Mesothelial cell of epicardium (in vitro differentiated cells): ENCODE measurements at places on chromosomes 6 and 20.

DNA sequence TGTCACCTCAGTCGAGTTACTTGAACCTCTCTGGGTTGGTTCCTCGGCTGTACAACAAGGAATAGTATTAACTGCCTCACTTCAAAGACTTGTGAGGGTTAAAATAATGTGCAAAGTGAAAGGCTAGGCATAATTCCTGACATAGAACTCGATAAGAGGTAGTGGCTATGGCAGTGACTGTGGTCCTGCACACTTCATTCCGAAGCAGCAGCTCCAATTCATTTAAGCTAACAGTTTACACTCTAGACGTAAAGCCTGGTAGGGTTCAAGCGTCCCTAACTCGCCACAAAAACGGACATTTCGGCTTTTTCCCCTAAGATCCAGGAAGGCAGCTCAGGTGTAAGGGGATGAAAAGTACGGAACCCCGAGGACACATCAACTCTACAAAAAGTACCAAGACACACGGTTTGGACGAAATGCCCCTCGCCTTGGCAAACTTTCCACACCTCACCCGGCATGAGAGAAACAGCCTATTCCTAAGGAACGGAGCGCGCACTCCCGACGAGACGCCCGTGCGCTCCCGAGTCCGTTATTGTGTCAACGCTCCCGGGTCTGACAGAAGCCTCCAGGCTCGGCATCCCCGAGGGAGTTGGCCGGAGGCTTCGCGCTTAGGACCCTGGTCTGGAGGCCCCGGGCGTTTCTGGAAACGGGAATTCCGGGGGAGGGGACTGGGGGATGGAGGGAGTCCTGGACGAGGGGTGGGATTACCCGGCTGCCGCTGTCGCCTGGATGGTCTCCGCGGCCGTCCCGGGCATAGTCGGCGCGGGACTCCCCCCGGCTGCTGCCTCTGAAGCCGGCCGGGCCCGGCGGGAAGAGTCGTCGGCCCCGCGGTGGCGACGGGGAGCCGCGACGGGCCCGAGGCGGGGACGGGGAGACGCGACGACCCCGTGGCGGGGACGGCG is 937 bp downstream of the ZNF318 start:
- DNase-seq: peak; percentile 64

GRCh38 chr6:170489836-170490235 is 63.3 kb downstream of the PSMB1 start:
- DNase-seq: no peak

DNA sequence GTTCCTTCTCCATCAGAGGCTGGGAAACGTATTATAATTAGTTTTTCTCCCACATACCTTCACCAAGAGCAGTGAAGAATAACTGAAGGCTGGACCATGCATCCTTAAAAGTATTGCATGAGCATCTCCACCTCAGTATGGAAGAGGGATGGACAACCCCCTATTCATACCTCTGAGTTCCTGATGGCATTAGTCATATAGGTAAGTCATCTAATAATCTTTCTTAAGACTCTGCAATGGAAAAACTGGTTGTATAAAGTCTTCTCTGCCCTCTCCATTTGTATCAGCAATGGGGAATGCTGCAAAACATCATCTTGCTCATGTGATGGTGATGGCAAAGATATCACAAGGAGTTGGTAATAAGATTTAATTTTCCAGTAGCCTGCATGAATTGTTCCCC is 24.5 kb downstream of the PGM3 start:
- DNase-seq: no peak

DNA sequence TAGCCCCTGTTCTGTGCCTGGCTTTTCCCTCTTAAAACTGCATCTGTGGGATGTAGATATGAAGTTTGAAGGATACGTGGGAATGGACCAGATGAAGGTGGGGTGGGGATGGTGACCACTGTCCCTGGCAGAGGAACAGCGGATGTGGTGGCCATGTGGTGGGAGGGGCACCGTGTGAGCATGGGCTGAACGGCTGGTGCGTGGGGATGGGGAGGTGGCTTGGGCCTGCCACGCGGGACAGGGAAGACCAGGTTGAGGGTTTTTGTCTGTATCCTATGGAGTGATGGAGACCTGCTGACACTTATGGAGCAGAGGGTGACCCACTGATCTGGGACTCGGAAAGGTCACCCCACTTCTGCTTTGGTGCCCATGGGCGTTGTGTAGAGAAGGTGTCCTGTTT is 19.2 kb downstream of the PHACTR3 start:
- DNase-seq: no peak

GRCh38 chr20:61620174-61620573 is 368.1 kb downstream of the CDH4 start:
- DNase-seq: no peak

DNA sequence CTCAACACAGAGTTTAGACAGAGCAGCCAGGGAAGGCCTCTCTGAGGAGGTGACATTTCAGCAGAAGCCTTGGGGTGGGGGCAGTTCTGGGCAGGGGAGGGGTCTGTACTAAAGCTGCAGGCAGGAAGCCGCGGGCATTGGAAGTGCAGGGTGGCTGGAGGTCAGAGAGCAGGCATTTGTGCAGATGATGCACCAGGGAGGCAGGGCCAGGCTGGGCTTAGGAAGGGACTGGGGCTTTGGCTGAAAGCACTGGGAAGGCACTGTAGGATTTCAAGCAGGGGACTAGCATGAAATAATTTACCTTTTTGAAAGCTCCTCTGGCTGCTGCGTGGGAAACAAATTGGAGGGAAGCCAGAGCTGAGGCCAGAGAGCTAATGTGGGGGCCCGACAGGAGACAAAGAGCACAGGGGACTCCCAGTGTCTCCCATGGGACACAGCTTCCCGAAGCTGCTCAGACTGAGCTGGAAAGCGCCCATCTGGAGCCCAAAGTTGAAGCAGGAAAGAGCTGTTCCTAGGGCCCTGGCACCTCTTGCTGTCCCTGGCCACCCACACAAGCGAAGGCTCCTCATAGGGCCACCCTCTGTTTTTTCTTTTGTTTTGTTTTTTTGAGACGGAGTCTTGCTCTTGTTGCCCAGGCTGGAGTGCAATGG is 19.3 kb downstream of the ADA start:
- DNase-seq: no peak

DNA sequence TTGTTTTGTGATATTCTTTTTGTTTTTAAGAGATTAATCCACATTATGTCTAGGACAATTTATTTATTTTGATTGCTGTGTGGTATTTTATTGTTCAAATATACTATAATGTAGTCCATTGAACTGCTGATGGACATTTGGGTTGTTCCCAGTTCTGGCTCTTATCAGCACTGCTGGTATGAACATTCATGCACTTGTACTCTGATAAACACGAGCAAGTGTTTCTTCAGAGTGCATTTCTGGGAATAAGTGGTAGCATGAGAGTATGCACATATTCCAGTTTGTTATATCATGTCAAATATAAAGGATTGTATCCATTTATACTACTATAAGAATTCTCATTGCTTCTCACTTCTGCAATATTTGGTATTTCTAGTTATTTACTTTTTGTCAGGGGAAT is 7.1 kb downstream of the CALHM6 start:
- DNase-seq: no peak

GRCh38 chr6:140264431-140264830 is 890.0 kb upstream of the CITED2 start:
- no peak for DNase-seq

- DNase-seq: no peak
Observed at GRCh38 chr6:128244751-128245405, 275.5 kb downstream of the PTPRK start.

DNA sequence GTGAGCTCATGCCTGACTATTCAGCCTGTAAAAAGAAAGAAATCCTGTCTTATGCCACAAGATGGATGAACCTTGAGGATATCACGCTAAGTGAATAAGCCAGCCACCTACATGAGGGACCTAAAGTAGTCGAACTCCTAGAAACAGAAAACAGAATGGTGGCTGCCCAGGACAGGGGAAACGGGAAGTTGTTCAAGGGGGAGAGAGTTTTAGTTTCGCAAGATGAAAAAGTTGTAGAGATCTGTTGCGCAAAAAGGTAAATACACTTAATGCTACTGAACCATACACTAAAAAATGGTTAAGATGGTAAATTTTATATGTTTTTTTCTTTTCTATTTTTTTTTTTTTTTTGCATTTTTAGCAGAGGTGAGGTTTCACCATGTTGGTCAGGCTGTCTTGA is 74.1 kb upstream of the RALY start:
- no peak for DNase-seq

- DNase-seq: no peak
Observed at GRCh38 chr6:134308800-134309199, 9.1 kb downstream of the SGK1 start.

GRCh38 chr6:31534521-31535040 is 5.8 kb downstream of the MCCD1 start:
- DNase-seq: no peak

- DNase-seq: no peak
Observed at GRCh38 chr6:4071330-4071729, 7.6 kb downstream of the FAM217A start.

DNA sequence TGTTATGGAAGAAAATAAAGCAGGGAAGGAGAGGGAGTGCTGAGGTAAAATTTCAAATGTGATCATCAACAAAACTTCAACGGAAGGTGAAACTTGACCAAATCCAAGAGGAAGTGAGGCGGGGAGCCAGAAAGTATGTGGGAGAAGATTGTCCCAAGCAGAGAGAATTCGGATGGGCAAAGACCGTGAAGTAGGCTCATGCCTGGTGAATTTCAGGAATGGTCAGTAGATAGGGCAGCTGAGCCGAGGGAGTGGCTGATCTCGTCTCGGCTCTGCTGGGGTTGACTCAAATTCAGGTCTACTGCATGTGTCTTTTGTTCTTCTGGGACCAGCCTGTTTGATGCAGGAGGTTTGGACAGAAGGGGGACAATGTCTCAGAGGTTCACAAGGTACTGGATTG is 7.0 kb upstream of the CSNK2A1 start:
- no peak for DNase-seq

DNA sequence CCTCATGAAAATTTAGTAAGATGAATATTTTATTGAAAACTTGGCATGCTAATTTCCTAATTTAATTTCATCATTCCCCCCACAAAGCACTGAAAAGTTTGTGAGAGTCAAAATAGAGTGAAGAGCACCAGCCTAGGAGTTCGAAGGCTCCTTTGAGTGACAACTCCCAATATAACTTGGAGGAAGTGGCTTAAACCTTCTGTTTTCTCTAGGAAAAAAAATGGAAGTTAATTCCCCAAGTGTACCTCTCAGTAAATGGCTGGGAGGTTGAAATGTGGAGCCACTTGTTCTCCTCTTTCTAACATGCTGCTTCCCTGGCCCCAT is 107.3 kb downstream of the MAP3K7 start:
- DNase-seq: no peak

GRCh38 chr6:105162377-105162776 is 17.4 kb downstream of the POPDC3 start:
- no peak for DNase-seq

- no peak for DNase-seq
Observed at GRCh38 chr20:60254901-60255411, 296.7 kb downstream of the CDH26 start.

GRCh38 chr6:42452171-42453030 is 675 bp upstream of the TRERF1 start:
- DNase-seq: peak; percentile 72

DNA sequence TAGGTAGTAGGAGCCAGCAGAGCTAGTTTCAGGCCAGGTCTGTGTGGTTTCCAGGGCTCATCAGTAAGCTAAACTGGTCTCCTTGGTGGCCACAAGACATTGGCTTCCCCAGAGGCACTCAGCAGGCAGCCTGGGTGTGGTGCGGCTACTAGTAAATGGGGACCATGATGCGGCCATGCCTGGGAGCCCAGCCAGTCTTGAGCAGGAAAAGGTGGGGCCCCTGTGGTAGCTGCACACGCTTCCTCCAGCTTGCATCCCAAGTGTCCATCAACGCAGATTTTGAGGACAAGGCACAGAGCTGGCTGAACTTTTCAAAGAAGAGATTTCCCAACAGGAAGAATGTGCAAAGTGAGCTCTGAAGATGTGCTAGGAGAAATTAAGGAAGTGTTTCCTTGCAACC is 107.4 kb upstream of the NAA20 start:
- DNase-seq: no peak

DNA sequence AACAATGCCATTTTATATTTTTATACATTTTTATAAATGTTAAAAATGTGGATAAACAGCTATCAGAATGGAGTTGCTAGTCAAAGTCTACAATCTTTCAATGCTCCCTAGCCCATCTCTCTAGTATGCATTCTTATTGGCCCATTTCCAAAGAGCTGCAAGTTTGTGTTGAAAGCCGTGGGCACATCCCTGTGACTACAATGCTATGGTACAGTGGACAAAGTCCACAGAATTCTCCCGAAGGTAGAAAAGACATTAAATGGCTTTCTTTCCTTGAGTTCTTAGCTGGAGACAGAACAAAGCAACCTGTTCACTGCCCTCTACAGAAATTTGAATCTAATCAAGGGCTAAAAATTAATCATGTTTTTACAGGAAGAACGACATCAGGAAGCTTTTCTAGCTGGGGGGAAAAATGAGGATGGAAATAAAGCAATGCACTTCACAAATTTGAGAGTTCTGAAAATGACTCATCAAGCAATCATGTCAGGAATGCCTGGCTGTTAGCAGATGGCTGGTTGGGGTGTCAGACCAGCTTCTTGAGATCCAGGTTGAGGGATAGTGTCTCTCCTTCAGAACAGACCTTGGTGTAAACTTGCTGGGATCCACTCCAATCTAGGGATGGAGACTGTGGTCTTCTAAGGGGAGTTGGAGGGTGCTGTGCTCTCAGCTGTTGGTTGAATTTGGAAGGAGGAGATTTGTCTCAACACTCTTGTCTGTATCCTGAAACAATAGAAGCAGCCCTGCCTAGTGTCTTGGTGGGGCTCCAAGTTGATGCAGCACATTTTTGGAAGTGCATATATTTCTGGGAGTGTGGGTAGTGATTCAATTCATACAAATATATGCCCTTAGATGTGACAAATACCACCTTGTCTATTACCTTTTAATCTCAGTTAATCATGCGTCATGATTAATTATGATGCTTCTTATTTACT is 143.4 kb upstream of the PHACTR1 start:
- DNase-seq: no peak

GRCh38 chr20:21571841-21572690 is 58.2 kb upstream of the NKX2-2 start:
- no peak for DNase-seq

- no peak for DNase-seq
Observed at GRCh38 chr6:16271428-16271827, 33.0 kb downstream of the GMPR start.

DNA sequence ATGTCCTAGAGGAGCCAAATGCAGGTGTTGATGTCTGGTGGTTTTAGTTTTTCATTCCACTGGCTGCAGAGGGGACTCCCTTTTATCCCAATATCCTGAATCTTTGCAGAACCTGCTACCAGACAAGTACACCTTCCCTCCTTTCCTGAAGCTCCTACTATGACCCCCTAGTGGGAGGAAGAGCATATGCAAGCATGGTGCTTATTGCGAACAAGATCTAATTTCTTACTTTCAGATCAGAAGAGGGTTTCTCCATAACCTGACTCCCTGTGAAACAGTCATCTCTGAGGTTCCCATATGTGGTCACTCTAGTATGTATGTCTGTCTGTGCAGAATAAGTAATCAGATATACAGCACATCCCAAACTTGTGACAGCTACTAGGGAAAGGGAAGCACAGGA is 277.2 kb downstream of the ARHGAP18 start:
- DNase-seq: no peak

GRCh38 chr20:7665376-7665775 is 274.9 kb downstream of the HAO1 start:
- no peak for DNase-seq
